ENCODE measurements at places on chromosomes 11 and 22. TPM values are rescaled to one million over a fixed set of nuclear protein-coding genes. Genes with fewer than 3 reads are reported as not detected.

DNA sequence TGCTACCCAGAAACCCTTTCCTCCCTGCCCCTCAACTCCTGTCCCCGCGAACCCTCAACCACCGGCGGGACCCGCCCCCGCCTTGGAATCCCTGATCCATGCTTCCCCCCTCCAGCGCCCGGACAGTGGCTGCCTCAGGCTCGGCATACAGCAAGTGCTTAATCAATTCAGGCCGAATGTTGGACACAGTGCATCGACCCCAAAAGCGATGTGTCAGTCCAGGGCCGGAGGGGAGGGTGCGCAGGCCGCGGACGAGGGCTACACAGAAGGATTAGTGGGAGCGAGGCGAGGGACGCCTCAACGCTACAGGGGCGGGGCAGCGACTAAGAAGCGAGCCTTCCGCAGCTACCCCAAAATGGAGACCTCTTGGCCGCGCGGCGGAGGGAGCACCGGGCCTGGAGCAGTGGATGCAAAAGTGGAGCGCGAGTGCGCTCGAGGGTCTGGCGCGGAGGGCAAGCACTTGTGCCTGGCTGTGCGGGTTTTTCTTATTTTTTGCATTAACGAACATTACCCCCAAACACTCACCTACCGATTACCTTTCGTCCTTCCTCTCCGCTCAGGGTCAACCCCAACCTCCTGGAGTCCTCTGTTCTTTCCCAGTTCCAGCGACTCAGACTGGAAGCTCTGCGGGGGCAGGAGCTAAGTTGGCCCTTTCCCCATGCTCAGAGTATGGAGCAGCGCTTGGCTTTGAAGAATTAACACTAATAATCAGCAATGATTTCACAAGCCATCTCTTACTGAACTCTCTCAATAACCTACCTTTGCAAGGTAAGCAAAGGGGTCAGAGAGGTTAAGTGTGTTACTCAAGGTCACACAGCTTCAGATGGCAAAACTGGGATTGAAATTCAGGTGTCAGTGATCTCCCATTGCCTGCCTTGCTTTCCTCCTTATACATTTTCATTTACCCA, 30.0 kb upstream of the WNT11 start:
- no peak for DNase-seq

GRCh38 chr22:17914474-17914873, 109.9 kb downstream of the MICAL3 start:
- DNase-seq, result no peak

GRCh38 chr22:33851240-33851639, 69.0 kb downstream of the LARGE1 start:
- no peak for DNase-seq

GRCh38 chr11:117700551-117700950, 96.5 kb downstream of the DSCAML1 start:
- DNase-seq, result no peak

GRCh38 chr11:20207781-20208621, 47.7 kb upstream of the DBX1 start:
- no peak for DNase-seq

Gene ALKBH8
- total RNA-seq, result 11.2 TPM

Gene CEND1
- total RNA-seq, result 1.3 TPM
